Inflammatory macrophage treated with lipopolysaccharide for 1 hour (primary cell): ENCODE measurements at places on chromosomes 1 and 21.

- DNase-seq: no peak
Observed at GRCh38 chr21:44703731-44704635, 7.0 kb downstream of the KRTAP10-12 start.

GRCh38 chr1:207495801-207496792 lies at the start of gene CR1:
TSS of gene CR1 (plus strand) at chr1:207496157. CDS start at chr1:207496268, 111 bp downstream.
- peak; percentile 80 for DNase-seq

- no peak for DNase-seq
Observed at GRCh38 chr1:37860346-37860666, 914 bp upstream of the MTF1 start.

- DNase-seq: no peak
Observed at GRCh38 chr1:25020851-25021590, 90.9 kb upstream of the RUNX3 start.

GRCh38 chr1:170910273-170910672 lies 25.1 kb upstream of the MROH9 start:
- DNase-seq: no peak
